ENCODE measurements at places on chromosomes 1 and 21.

GRCh38 chr1:192573499-192573898 lies 2.1 kb upstream of the RGS1 start:
- no peak for DNase-seq

- no peak for DNase-seq
These were observed 353.9 kb upstream of the C1orf174 start for GRCh38 chr1:4253935-4254334.

DNA sequence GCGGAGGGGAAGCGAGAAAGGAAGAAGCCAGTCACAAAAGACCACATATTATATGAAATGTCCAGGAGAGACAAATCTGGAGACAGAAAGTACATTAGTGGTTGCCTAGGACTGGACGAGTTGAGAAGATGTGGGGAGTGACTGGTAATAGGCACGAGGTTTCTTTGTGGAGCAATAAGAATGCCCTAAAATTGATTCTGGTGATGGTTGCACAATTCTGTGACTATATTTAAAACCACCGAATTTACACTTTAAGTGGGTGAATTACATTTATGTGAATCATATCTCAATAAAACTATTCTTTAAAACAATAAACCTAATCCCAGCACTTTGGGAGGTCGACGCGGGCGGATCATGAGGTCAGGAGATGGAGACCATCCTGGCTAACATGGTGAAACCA lies 63.1 kb downstream of the ZNF281 start:
- DNase-seq = no peak

DNA sequence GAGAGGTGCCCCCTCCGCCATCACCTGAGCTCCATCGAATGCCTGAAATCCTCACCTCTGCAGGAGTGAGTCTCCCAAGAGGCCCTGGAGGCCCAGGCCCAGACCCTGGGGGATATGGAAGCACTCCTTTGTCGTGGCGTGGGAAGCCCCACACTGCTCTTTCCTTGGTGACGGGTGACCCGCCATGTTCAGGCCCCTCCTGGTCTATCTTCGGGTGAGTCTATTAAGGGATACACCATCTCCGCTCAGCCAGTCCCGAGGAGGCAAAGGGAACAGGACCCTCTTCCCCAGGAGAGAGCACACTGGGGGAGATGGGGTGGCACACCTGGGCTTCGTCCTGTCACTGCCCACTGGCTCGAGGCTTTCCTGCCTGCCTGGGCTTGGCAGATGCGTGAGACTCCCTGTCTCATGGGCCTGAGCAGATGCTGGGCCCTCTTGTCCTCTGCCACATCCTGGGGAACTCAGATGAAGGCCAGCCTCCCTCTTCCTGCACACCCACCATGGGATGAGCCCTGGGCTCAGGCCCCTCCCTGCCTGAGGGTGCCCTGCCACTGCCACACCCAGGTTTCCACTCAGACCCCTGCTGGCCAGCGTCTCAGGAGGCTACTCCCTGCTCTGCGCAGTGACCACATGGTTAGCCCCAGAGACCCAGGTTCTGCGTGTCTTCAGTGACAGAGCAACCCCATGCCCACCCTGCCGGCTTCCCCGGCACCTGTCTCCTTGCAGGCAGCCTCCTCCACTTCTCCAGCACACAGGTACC lies 3.8 kb upstream of the NPHP4 start:
- DNase-seq = no peak

DNA sequence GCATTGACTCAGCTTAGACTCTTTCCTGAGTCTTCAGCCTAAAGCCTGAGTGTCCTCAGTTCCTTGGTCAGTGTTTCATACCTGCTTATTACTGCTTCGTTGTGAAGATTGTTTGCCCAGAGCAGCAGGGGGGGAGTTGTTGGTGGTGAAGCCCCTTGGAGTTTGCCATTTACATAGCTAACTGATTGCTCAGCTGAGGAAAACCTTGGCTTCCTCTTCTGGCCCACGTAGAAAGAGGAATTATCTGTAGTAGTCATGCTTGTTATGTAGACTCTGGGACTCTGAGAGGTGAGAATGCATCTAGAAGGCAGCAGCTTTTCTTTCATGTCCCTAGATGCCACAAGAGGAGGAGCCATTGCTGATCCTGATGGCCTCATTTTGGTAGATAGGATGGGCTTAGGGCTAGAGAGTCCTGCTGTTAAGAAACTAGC lies 125.9 kb downstream of the MAST2 start:
- DNase-seq = no peak

DNA sequence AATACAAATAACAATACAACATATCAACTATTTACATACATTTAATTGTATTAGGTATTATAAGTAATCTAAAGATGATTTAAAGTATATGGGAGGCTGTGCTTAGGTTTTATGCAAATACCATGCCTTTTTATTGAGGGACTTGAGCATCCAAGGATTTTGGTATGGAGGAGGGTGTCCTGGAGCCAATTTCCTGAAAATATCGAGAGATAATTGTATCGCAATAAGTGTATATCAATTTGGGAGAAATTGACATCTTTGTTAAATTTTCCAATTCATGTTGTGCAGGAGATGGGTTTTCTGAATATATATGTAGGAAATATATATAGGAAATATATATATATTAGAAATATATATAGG lies 63.5 kb downstream of the ATP1A1 start:
- DNase-seq = no peak

DNA sequence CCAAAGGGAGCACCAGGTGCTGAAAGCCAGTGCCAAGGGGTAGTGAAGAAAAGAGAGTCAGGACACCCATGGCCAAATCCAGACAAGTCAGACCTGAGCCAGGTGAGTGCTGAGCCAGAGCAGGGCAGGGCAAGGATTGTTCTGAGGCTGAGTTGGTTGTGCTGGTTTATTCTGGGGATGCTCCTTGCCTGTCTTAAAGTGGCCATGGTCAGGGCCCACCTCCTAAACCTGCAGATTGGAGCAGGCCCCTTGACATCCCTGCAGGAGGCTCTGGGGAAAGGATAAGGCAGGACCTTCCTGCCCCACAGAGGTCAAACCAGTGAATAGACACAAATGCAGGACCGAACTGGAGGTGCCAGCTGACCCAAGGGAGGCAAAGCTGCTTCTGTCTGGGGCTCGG lies 138.4 kb downstream of the HIVEP3 start:
- no peak for DNase-seq

DNA sequence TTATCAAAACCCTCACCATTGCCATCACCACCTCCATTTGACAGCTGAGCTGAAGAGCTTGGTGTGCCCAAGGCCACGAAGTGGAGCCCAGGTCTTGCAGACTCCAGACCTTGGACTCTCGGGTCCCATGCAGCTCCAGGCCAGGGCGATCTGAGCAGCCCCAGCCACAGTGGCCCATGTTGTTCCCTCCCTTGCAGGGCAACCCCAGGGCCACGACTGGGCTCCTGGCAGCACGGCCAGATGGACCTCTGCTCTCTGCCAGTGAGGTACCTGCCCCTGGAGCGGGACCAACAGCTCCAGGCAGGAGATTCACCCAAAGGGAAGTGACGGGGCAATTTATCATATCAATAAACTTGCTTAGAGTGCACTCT lies 182.7 kb upstream of the VAMP3 start:
- no peak for DNase-seq

DNA sequence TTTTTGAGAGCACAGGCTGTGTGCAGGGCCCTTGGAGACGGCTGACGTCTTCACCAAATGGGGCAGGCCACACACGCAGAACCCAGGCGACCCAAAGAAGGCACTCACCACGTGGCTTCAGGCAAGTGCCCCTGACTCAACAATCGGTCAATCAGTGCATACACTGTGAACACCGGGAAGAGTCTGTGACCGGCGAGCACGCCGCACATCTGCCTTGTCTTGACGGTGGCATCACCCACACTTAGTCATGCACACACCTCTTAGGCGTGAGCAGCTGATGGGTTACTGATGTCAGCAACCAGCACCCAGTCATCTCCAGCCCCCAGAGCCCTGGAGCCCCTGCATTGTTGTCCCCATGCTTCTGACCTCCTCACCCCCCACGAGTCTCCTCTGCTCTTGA lies 4.9 kb upstream of the LRRC3 start:
- no peak for DNase-seq

DNA sequence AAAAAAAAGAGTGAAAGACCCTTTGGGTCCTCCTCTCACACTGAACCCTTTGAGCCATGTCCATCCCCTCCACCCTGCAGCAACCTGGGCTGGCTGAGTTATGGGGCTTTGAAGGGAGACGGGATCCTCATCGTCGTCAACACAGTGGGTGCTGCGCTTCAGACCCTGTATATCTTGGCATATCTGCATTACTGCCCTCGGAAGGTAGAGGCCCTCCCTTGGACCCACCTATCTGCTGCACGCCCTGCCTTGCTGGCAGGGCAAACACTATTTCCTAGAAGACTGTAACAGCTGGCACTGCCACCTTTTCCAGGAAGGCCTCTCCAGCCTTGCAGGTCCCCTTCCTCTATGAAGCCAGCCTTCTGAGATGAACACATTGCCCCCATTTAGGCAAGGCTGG lies 1.1 kb downstream of the SLC50A1 start:
- no peak for DNase-seq

GRCh38 chr1:25199819-25200620 lies 32.3 kb downstream of the SYF2 start:
- no peak for DNase-seq

- no peak for DNase-seq
These were observed 10.9 kb upstream of the DPT start for GRCh38 chr1:168739908-168740307.

DNA sequence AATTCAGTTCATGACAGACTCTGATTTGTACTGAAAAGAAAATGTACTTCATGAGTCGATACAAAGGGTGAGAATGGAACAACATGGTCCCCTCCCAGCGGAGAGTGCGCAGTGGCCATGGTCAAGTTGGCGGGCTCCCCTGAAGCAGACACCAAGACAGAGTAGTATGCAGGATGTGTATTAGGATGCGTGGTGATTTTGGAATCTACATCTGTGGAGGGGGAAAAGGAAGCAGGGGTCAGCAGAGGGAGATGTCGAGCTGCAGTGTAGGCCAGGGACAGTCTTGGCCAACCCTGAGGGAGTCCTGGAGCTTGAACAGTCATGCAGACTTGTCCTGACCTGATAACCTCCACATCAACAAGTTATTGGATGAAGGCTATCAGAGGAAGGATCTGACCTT lies 481.0 kb downstream of the OMA1 start:
- DNase-seq = no peak

DNA sequence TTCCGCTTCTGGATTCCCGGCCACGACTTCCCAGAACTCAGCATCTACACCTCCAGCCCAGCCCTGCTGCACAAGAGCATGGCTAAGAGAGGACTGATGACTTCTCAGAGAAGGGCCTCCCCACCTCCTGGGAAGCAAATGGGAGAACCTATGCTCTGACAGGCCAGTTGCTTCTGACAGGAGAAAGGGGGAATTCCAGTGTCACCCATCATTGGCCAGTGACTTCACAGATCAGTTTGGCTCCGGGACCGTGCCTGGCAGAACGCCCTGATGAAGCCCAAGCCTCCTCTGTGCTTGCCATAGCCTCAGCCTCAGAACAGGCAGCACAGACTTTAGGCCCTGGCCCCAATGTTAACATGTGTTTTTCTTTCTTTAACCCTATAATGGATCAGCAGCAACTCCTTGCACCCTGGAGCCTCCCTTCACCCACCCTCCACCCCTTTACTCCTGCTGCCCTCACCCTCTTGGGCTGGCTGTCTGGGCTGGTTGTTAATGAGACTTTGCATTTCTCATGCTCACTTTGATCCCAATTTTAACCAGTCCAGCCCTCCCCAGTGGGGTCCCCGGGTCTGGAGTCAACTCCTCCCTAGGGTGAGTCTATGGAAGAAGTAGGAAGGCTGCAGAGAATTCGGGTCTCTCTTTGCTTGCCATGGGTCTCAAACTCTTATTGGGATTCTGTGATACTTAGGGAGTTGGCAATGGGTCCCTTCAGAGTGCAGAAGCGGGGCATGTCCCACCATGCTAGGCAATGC lies 42.7 kb upstream of the SLC30A1 start:
- no peak for DNase-seq

DNA sequence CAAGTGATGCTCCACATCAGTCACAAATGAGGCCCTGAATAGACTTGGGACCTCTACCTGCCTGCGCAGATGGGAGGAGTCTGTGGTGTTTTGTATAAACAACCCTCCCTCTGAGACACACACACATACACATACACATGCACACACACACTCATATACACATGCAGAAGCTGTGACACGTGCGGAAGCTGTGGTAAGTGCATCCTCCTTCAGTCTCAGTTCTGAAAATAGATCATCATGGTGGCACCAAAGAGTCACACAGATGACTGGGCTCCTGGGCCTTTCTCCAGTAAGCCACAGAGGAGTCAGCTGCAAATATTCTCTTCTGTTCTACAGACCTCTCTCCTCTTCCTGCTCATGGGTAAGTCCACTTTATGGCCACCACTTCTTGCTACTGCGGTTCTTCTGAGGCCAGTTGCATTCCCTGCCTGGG lies at the start of gene LY9:
LY9 (plus strand) TSS at position 224 of the 433 bp plus-strand sequence; CDS start at position 238, 14 bp downstream.
- no peak for DNase-seq

- no peak for DNase-seq
These were observed 4.9 kb downstream of the ADAMTSL4 start for GRCh38 chr1:150554086-150554452.
